ENCODE measurements at places on chromosomes 11 and 22. TPM values are rescaled to one million over a fixed set of nuclear protein-coding genes. Genes with fewer than 3 reads are reported as not detected.

CHRM1 gene
- 0.07 TPM for total RNA-seq

SCO2 gene
- 1.3 TPM for total RNA-seq

DNA sequence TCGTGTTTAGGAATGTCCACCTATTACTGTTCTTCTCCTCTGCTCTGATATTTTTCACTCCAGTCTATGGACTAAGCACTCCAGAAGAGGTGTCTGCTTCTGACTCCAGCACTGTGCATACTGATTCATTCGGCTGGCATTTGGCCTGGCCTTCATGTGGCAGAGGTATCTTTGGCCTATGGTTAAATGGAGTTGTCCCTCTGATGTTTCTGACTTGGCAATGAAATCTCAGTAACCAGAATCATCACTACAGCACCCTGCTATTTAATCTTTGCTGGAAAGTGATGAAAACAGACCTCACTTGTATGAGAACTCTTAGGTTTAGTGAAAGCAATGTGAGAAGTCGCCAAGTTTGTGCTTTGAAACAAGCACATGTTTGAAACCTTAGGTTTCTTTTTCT lies 155.2 kb downstream of the MAML2 start:
- peak; percentile 37 for DNase-seq

- peak; percentile 60 for DNase-seq
These were observed 55.2 kb downstream of the CABIN1 start for GRCh38 chr22:24066260-24066659.

DNA sequence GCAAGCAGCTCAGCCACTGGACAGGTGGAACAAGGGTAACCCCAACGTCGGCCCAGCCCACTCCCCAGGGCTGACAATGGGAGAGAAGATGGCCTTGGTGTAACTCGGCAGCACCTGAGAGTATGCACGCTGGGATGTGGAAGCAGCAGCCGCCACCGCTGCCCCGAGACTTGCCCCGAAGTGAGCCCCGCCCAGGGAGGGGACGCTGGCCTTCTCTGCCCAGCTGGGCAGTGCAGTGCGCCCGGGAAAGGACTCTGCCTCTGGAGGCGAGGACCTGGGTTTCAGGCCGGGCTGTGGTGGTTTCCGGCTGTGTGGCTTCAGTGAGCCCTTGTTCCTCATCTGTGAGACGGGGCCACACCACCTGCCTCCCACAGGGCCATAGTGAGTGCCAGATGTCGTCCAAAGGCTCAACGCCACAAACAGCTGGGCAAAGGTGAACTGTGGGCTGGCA lies 8.6 kb upstream of the POLDIP3 start:
- no peak for DNase-seq

DNA sequence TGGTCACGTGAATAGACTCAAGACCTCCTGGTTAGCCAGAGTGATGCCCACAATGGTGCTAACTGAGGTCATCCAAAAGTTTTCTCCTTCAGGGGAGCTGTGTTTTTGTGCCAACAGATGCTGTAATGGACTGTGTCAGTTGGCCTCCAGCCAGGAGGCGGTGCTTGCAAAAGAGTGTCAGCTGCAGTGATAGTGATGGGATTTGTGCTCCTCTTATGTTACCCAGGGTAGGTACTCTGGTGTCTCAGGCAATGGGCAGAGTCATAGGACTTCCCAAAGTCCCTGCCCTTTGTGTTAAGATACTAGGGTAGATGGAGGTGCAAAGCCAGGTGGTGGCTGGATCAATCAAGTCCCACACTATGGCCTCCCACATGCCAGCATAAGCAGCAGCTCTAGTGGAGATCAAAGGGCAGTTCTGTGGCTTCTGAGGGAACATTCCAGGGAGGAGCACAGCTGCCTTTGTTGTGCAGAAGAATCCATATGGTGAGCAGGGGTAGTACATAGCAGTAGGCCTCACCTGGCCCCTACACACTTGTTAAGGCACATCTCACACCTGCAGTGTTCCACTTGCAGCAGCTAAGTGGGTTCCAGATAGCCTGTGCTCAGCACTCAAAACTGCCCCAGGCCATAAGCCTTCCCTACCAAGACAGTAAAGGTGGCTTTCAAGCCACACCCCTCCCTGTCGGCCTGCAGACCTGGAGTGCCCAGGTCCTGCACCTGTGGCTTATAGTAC lies 9.4 kb upstream of the FANCF start:
- DNase-seq = peak; percentile 28

GRCh38 chr11:67288198-67288451 lies 978 bp upstream of the ANKRD13D start:
- no peak for DNase-seq

DNA sequence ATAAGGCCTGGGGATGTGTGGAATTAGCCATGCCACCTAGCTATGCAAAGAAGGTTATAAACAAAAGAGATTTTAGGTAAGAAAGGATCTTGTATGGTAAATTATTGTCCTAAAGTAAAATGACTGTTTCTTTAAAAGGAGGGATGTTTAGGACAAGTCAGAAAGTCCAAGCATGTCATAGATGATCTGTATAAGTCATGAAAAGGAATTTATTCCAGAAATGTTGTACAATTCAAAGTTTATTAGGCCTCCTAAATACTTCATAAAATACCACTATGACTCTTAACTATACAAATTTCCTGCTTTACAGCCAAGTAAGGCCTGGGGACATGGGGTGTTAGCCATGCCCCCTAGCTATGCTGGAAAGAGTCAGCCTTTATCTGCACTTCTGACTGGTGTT lies 22.7 kb downstream of the OR5A2 start:
- DNase-seq = no peak

DNA sequence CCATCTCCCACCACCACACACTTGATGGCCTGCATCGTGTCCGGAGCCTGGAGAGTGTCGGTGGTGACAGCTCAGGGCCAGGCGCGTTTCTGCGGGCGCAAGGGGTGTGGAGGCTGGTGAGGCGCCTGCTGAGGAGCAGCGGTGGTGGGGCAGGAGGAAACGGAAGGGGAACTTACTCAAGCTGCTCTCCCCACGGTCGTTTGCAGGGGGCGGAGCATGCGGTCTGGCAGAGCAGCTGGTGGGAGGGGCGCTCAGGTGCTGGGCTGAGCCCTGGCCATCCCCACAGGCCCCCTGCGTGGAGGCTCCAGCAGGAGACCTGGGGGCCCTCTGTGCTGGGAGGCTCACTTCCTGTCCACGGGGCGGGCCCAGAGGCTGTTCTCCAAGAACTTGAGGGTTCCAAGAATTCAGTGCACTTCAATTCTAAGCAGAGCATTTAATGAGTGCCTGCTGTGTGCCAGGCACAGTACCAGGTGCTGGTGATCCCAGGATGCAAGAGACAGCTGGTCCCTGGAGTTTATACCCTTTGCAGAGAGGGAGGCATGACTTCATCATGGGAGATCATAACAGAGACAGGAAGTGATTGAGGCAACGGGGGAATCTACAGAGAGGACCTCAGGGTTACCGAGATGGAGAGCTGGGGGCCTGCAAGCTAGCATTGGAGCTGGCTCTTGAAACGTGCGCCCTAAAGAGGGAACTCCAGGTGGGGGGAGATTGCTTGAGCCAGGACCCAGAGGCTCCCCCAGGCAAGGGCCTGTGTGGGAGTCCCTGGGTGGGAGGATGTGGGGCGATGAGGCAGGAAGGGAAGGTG lies at the start of gene RAC2:
RAC2 (minus strand) TSS at position 156 of the 808 bp plus-strand sequence; CDS start at position 35, 121 bp downstream.
- peak; percentile 81 for DNase-seq

- no peak for DNase-seq
These were observed 202.1 kb downstream of the ADAMTS15 start for GRCh38 chr11:130650456-130651030.

GRCh38 chr11:31059529-31059928 lies 310.0 kb downstream of the DCDC1 start:
- DNase-seq = no peak

- no peak for DNase-seq
These were observed 68.7 kb upstream of the GRK2 start for GRCh38 chr11:67197606-67198005.

- no peak for DNase-seq
These were observed 17.5 kb upstream of the MUC5B start for GRCh38 chr11:1205121-1205986.

Measured in left ventricle myocardium superior (tissue), 1 donor.